MG63 (cell line): ENCODE measurements at places on chromosomes 13 and 19. TPM values are rescaled to one million over a fixed set of nuclear protein-coding genes. Genes with fewer than 3 reads are reported as not detected.

The NKG7 gene
- not detected in 2 replicates for total RNA-seq

The C5AR1 gene
- total RNA-seq, result not detected in 2 replicates

The CEACAM21 gene
- not detected in 2 replicates for total RNA-seq

The ZNF730 gene
- total RNA-seq, result 0.15 and 1.4 TPM in 2 replicates

DNA sequence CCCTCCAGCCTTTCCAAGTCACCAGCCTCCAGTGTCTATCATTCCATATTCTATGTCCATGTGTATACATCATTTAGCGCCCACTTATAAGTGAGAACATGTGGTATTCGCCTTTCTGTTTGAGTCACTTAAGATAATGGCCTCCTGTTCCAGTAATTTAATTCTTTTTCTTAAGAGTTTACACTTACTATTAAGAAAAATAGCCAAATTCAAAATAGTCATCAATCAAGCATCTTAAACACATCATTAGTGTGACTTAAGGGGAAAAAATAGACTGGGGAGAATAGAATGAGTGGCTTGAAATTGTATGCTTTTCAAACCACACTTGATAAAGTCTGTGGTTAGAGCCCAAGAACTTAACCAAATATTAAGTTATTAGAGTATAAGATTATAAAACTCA is 248.0 kb downstream of the MAB21L1 start:
- no peak for DNase-seq

DNA sequence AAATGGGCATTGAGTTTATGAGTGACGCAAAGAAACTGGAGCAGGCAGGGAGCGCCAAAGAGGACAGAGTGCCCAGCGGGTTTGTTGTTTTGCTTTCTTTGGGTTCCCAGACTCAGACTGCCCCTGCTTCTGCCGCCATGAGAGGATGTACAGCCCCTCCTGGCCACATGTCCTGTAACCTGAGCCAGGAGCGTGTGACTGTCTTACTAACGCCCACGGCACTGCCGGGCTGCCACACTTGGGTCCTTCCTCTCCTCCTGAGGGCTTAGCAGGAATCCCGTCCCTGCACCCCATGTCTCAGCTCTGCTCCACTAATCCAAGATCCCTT is 80.5 kb downstream of the GPR12 start:
- no peak for DNase-seq

GRCh38 chr19:49057636-49058234 is at the start of gene CGB7:
CGB7 (minus strand) TSS chr19:49057749; CDS start chr19:49055375, 2,374 bp downstream.
- peak; percentile 54 for DNase-seq

DNA sequence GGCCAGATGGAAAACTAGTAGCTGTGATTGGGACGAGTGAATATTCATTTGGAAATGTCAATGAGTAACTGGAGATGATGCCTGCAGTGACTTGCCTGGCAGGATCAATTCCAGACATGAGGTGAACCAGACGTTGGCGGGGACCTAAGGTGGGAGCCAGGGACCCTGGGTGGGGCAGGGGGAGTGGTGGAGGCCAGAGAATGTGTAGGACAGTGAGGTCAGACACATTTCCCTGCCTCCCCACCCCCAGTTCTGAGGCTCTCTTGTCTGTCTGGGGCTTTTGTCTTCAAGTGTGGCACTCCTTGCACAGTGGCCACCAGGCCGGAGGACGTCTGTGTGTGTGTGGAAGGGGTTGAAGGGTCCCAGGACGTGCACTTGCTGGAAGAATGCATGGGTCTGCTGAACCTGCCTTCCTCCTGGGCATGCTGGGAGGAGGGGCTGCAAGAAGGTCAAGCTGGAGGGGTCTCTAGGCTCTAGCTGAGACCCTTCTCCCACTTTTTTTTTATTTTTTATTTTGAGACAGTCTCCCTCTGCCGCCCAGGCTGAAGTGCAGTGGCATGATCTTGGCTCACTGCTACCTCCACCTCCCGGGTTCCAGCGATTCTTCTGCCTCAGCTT is 51.6 kb downstream of the CHST8 start:
- no peak for DNase-seq

DNA sequence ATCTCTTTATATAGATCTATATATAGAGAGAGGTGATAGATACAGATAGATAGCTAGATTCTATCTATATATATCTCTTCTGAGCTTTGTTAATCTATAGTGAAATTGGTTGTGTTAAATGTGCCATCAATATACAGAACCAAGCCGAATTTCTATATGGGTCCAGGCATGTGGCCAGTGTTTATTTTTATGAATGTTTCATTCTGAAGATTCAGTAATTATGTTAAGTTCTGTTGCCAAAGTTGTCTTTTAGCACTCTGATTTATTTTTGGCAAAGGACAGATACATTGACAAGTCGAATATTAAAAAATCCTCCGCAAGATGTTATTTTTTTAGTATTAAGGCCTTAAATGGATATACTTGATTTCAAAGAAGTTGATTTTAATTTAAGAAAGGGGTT is 190.4 kb upstream of the HTR2A start:
- DNase-seq, result no peak

DNA sequence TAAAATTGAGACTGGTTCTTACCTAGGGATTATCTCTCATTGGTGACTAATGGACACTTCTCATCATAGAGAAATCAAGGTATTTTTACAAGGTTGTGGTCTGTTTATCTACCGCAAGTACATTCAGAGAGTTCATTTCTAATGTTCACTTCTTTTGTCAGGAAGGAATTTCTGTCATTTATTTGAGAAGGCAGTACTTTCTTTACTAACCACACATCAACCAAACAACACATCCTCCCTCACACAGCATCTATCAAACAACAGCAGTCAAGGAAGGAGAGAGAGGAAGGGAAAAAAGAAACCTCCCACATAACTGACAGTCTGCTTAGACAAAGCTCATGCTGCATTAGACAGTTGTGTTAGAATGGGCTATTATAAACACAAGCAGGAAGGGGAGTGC is 182.3 kb upstream of the KLF12 start:
- DNase-seq, result no peak

DNA sequence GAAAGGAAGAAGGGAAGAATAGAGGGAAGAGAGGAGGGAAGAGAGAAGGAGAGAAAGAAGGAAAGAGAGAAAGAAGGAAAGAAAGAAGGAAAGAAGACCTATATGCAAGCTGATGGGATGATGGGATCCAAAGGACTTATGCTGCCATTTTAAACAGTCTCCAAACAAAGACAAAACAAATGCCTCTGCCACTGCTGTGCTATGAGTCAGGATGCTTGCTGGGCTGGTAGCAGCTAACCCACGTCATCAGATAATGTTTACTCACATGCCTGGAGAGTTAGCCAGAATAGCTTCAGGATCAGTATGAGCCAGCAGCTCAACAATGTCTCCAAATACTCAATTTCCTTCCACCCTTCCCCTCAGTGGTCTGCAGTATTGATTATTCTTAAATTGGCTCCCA is 12.0 kb upstream of the ZNF274 start:
- peak; percentile 40 for DNase-seq
